Posterior vena cava (tissue), 2 donors: ENCODE measurements at places on chromosomes 7 and 10. TPM values are rescaled to one million over a fixed set of nuclear protein-coding genes. Genes with fewer than 3 reads are reported as not detected.

The CYP3A4 gene
- total RNA-seq, result not detected

- no peak for DNase-seq
Observed at GRCh38 chr7:140212100-140212881, 35.5 kb upstream of the KDM7A start.

- no peak for DNase-seq
Observed at GRCh38 chr7:129804111-129804889, 148.5 kb downstream of the UBE2H start.

- no peak for DNase-seq
Observed at GRCh38 chr10:72171175-72171630, 44.6 kb upstream of the ANAPC16 start.

DNA sequence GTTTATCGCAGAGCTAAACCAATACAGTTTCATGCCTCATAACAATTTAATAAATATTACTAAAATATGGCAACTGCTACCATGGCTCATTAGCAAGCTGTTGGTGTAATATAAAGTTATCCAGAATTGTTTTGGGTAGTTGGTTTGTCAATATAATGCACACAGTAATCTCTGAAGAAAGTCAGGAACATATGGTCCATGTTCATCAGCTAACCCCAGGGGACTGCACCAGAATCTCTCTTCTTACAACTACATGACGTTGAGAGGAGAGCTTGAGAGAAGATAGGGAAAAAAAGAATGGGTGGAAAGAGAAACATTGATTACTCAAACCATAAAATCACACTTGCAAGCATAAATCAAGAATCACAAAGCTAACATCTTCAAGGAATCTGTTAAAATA is 333.7 kb downstream of the NRG3 start:
- DNase-seq, result no peak

The CTBP2 gene
- 47.3 TPM for total RNA-seq

GRCh38 chr10:15898046-15898445 is 37.7 kb upstream of the MINDY3 start:
- DNase-seq, result no peak

The PON1 gene
- total RNA-seq, result not detected

GRCh38 chr7:50472427-50472826 is 22.3 kb upstream of the FIGNL1 start:
- DNase-seq, result no peak

DNA sequence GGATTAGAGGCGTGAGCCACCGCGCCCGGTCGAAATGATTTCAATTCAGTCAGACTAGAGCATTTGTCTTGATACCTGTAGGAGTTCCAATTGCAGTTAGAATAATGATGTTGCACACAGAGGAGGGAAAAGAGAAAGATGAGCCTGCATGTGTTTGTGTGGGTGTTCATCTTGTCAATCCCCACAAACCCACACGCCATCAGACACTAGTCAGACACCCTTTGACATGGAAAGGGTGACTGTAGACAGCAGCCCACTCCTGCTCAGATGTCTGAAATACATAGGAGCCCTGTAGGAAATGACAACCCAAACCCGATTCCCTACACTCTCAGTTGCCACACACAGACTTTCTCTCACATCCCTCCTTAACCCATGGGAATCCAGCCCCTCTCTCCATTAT is 92.0 kb downstream of the ABLIM1 start:
- no peak for DNase-seq

GRCh38 chr10:8040651-8041050 is 13.8 kb upstream of the GATA3 start:
- DNase-seq, result no peak

- DNase-seq, result no peak
Observed at GRCh38 chr10:58993480-58994221, 182.8 kb upstream of the PHYHIPL start.

GRCh38 chr7:2700141-2700850 is 12.3 kb downstream of the AMZ1 start:
- no peak for DNase-seq

DNA sequence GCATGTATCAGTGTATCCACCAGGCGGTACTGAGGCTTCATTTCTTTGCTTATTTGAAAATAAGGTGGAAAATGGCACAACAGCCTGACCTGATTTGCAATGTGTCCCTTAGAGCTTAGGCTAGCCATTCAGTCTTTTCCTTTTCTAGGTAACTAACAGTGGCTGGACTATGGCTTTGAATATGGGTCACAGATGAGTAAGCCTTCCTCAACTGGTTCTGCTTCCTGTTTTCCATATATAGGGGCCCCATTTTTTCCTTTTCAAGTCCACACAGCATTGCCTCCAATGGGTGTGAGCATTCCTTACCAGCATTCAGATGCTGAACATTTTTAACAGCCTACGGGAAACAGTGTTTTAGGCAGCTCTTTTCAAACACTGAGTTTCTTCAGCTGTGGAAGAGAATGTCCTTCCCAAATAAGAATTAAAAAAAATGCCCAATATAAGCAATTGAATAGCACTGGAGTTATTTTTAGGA is 3.9 kb upstream of the ITGB1 start:
- DNase-seq, result no peak

DNA sequence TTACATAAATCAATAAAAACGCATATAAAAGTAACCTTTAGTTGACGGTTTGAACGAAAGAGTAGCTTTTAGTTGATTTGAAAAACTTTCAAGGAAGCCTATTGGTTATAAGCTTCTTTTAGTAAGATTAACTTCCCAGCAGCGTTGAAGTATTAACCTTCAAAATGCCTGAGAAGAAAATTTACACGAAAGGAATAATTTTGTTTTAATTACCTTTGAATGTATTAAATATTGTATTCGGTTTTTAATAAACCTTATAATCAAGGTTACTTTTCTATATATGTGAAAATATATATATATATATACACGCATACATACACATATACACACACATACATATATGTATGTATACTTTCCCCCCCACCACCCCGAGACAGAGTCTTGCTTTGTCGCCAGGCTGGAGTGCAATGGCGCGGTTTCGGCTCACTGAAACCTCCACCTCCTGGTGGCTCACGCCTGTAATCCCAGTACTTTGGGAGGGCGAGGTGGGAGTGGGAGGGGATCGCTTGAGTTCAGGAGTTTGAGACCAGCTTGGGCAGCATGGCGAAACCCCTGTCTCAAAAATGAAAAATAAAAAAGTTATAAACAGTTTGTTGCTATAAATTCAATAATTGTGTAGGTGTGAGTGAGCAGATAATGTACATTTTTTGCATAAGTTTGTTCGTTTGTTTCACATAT is 57.6 kb upstream of the EZH2 start:
- DNase-seq, result peak; percentile 81

DNA sequence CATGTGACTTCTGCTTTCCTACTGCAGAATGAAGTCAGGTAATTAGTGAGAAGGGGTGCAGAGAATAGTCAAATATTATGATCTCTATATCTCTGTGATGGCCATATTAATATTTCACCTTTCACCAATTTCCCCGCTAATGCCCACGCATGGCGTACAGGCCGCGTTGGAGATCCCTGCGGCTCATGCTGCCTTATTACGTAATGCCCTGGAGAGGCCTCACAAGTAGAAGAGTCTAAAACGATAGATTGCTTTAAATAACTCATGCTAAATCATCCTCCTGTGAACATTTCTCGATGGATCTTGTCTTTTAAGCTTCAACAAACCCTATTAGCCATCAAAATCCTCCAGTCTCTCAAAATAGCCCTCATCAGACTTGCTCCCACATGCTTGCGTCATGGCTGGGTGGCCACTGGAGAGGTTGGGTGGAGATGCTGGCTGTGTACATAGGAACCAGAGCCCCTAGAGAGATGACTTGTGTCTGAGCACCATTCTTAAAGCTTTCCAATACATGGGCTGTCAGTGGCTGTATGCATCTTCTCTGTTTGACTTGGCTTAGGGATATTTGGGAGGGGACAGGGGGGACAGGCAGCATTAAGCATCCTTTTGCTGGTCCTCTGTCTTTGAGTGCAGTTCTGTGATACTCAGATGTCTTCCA is 79.5 kb upstream of the INSYN2A start:
- DNase-seq, result no peak

GRCh38 chr10:28266449-28267224 is 36.2 kb downstream of the MPP7 start:
- DNase-seq, result no peak
